Nephron progenitor cell (in vitro differentiated cells): ENCODE measurements at places on chromosomes 12 and 14.
A peak's percentile ranks its signal among the peaks of the same experiment; 100 is the strongest.

DNA sequence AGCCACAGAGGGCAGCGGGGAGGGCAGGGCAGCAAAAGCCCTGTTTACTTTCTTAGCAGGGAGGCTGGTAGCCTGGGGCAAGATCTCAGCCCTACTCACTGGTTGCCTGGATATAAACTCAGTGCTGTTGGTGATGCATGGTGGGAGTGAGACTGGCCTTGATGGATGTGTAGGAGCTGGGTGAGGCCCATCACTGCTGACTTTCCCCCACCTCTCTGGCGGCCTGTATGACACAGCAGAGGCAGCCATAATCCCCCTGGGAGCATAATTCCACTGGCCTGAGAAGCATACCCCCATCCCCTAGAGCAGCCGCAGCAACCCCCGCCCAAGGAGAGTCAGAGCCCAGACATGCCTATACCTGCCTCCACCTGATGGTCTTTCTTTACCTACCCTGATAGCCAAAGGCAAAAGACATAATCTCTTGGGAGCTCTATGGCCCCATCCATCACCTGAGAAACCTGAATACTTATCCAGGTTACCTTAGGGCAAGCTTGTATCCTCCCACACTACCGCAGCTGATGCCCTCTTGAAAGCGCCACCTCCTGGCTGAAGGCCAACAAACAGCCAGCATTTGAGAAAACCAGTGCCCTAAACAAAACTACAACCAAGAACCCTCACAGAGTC lies 59.3 kb downstream of the DNAI7 start:
- peak; percentile 4 for DNase-seq

DNA sequence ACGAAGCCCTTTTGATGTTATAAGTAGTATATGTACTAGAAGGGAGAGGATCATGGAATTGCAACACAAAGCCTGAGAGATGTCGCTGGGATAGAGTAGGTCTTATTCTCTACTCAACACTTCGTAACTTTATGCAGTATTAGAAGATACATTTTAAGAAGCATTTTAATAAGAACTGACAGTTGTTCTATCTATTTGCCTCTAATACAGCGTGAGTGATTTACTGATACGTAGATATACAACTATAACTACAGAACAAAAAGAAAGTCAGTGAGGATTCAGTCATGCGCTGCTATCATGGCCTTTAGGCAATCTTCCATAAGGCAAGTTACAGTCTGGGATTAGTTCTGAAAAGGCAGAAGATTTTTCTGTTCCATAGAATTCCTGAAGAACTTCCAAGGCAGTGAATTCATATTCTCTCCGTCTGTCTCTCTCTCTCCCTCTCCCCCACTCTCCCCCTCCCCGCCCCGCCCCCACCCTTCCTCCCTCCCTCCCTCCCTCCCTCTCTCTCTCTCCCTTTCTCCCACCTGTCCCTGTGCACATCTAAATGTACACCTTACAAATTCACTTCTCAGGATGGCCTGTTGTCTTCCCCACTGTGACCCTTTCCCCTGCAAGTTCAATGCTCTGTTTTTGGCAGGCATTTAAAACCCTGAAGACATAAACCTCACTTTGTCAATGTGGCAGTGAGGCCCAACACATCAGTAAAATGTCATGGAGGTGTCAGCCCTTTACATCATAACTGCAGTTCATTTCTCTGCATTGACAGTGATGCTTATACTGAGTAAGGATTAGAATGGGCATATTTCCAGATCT lies 470.6 kb downstream of the EGLN3 start:
- no peak for DNase-seq

GRCh38 chr12:100897240-100897639 lies 102.7 kb downstream of the ANO4 start:
- no peak for DNase-seq

DNA sequence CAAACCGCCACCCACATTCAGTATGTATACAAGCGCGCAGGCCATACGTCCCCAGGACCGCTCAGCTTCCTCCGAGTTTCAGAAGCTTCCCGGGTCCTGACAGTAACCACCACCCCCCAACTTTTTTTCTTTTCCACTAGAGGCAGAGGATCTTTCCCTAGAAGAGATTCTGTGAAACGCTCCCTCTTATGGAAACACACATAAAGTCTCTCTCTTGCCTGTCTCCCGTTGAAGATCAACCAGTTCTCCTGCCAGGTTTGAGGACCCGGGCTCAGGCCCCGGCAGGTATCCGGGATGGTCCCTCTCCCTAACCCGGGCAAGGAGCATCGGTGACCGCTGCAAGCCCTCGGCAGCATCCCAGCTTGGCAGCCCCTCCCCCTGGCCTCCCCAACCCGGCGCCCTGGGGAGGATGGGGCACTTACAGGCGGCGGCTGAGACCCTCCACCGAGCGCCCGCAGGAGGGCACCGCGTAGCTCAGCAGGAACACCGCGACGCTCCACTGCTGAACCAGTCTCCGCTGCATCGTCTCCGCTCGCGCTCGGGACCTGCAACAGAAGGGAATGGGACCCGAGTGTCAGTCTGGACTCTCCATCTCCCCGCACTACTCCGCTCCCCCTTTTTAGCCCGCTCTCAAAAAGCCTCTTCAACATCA lies 3.4 kb downstream of the PTHLH start:
- DNase-seq, result peak; percentile 57

DNA sequence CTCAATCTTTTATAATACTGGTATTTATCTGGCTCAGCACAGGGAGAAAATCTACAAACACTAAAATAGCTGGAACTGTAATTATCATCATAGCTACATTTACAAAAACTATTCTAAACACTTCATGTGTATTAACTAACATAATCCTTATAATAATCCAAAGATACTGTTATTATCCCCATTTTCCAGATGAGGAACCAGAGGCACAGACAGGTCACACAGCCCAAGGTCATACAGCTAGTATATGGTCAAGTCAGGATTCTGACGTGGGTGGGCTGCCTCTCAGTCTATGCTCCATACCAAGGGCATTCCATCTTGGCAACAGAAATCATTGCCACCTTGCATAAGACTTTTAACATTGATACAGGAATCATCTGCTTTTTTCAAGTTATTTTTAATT lies 11.4 kb downstream of the FERMT2 start:
- DNase-seq, result no peak

DNA sequence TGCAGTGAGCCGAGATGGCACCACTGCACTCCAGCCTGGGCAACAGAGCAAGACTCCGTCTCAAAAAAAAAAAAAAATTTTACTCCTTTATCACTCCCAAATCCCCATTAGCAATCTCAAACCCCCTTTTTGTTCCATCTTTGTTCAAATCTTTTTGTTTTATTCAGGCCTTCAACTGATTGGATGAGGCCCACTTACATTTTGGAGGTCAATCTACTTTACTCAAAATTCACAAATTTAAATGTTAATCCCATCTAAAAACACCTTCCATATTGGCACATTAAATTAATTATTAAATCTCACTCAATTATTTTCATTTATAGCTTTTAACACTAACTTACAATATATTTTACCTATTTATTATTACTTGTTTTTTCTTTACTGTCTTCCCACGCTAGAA lies 27.0 kb upstream of the TXNRD1 start:
- DNase-seq, result no peak

DNA sequence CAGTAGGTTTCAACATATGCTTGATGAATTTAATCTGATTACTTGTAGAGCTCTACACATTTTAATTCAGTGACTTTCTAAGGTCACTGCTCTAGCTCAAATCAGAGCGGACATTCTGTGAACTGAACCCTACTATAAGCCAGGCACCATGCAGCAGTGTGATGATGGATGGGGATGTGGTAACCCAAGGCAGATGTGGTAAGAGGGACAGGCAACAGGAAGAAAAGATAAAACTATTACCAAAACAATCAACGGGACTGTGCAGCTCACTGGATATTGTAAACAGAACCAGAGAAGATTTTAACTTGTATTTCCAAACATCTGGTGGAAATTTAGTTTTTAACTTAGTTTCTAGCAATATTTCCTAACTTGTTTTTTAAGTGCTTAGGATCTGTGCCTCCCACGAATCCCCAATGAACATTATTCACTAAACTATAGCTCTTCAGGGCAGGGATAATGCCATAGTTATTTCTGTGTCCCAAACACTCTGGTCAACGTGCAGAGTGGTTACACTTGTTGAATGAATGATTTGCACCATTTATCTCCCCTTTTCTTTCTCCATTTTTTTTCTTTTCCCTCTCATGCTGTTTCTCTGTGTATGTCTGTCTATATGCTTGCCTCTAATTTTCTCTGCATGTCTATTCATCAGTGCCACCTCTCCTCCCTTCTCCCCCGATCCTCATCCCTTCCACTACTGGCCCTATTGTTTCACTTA lies 3.0 kb downstream of the ERO1A start:
- no peak for DNase-seq

GRCh38 chr12:106086696-106087095 lies 52.1 kb downstream of the NUAK1 start:
- no peak for DNase-seq

GRCh38 chr12:7716381-7716780 lies 5.1 kb downstream of the DPPA3 start:
- no peak for DNase-seq

DNA sequence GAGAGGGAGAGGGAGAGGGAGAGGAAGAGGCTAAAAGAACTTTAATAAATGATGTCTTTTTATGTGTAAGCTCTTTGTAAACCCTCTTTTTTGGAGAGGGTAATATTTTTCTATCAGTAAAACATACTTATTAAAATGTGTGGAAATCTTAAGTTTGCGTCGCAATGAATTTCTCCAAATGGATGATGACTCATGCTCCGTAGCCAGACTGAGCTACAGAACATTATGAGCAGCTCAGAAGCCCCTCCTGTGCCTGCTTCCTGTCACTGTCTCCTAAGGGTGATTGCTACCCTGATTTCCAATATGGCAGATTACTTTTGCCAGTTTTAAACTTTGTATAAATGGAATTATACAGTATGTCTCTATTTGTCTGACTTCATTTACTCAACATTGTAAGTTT lies 13.0 kb upstream of the PYGL start:
- DNase-seq, result no peak

- DNase-seq, result no peak
Measured at GRCh38 chr12:92658611-92659010, 44.2 kb upstream of the PLEKHG7 start.

- no peak for DNase-seq
Measured at GRCh38 chr12:52815676-52816588, 2.0 kb upstream of the KRT4 start.

GRCh38 chr14:42027271-42027670 lies 420.6 kb downstream of the LRFN5 start:
- no peak for DNase-seq

DNA sequence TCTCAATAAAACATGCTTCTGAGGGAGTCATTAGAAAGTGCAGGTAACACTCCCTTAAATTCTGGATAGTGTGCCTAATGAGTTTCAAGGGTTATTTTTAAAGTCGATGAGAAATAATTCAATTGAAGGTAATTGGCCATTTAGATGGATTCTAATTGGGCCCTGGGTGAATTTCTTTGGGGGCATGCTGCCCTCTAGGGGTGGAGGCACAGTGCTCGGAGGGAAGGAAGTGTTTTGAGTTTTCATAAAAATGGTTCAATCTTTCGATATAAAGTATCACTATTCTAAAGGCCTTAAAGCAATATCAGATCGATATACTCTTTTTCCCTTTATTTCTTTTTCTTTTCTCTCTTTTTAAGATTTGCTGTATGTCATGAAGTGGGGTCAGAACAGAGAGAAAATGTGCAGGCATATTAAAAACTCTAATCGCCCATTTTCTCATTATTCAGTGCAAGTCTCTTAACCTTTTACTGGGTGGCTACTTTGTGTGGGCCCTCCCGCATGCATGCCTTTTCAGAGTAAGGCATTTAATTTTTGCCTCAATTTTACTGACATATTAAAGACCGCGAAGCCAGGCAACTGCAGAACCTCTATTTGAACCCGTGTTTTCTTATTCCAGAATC lies 25.5 kb downstream of the NKX2-8 start:
- DNase-seq, result peak; percentile 41

DNA sequence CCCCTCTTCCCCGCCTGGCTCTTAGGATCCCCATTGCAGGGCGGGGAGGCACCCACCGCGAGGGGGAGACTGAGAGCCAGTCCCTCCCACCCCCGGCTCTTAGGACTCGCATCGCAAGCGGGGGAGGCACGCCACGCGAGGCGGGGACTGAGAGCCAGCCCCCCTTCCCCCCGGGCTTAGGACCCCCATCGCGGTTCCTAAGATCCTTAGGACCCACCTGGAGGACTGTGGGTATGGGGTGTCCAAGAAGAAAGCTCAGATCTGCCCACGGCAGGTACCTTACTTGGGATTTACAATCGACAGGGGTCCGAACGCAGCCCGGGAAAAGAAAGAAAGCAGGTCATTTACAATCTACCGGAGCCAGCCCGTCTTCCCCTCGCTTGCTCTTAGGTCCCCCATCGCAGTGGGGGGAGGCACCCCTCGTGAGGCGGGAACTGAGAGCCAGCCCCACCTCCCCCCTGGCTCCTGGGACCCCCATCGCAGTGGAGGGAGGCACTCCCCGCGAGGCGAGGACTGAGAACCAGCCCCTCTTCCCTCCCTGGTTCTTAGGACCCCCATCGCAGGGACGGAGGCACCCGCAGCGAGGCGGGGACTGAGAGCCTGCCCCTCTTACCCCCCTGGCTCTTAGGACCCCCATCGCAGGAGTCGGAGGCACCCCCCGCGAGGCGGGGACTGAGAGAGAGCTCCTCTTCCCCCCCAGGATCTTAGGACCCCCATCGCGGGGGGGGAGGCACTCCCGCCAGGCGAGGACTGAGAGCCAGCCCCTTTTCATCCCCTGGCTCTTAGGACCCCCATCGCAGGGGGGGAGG lies 43.7 kb downstream of the DDX11 start:
- DNase-seq, result peak; percentile 86

GRCh38 chr12:77122236-77122635 lies 56.9 kb upstream of the E2F7 start:
- DNase-seq, result no peak

DNA sequence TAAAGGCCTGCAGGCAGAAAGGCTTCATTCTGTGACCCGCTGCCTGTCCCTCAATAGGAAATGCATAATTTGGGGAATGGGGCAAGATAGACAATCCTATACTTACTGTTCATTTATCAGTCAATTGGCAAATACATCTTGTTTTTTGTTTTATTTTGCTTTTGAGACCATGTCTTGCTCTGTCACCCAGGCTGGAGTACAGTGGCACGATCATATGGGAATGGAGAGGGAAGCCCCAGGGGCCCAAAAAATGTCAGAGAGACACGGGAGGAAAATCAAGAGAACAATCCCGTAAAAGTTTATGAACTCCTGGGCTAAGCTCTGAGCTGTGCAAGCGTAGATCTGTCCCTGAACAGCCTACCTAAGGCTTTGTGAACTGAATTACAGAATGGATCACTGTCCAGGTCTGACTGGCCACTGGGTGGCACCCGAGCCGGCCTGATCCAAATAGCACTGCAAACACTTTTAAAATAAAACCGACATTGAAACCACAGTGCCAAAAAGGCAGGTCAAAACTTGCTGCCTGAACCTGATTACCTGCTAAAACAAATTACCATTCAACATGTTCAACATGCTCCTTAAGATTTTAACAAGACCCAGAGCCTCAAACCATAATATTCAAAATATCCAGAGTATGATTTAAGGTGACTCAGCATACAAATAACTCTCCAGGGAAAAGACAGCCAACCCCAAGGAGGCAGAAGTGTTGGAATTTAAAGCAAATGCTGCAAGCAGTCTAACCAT lies 11.8 kb downstream of the COPS7A start:
- DNase-seq, result peak; percentile 54
